ENCODE measurements at places on chromosomes 1 and 21.

GRCh38 chr1:14390816-14391215, 207.7 kb upstream of the KAZN start:
- DNase-seq = no peak

- peak; percentile 74 for DNase-seq
These were observed 2.4 kb upstream of the RNU5D-1 start for GRCh38 chr1:44733365-44733764.

GRCh38 chr1:224407571-224408293, 26.9 kb downstream of the WDR26 start:
- no peak for DNase-seq

- DNase-seq = peak; percentile 42
These were observed 63.5 kb upstream of the NFASC start for GRCh38 chr1:204806943-204807687.

DNA sequence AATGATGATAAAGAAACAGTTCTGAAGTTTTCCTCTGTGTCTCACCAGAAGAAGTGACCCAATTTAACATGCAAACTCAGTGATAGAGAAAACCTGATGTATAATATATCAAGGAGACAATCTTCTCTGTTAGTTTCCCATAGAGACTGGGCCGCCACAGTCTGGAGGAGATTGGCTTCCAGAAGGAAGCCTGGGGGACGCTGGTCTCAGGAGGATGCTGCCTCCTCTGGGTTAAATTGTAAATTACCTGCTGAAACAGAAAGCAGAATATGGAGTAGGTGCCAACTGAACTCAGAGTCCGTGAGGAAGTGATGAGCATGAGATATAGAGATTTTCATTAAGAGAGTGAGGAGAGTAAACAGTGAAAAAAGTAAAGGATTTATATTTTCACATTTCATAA, 15.8 kb downstream of the OR14I1 start:
- no peak for DNase-seq

DNA sequence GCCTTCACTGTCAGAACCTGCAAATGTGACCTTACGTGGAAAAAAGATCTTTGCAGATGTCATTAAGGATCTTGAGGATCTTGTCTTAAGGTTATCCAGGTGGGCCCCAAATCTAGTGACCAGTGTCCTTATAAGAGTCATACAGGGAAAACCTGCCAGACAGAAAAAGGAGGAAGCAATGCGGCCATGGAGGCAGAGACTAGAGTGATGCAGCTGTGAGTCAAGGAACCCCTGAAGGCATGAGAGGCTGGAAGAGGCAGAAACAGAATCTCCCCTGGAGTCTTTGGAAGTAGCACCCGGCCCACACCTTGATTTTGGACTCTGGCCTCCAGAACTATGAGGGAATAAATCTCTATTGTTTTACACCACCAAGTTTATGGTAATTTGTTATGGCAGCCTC, 36.5 kb upstream of the DNASE2B start:
- no peak for DNase-seq

- no peak for DNase-seq
These were observed 81.9 kb downstream of the JAK1 start for GRCh38 chr1:64884261-64885040.

DNA sequence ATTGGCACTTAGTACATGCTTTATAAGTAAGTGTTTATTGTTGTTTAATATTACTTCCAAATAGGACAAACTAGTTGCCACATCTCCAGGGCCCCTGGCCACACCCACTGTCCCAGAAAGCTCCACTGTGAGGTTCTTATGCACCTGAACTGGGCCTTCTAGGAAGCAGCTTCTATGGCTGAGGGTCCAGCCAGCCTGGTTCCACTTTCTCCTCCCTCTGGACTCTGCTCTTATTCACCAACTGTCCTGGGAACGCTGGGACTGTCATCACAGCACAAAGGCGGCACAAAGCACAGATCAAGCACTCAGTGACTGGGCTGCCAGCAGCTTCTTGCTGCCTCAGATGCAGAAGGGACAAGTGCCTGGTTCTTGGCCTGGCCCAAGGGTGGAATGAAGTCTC, 29.6 kb upstream of the ZNF648 start:
- DNase-seq = no peak

GRCh38 chr1:183228347-183229220, 42.5 kb downstream of the LAMC2 start:
- DNase-seq = no peak

- peak; percentile 58 for DNase-seq
These were observed 154.2 kb downstream of the CNIH3 start for GRCh38 chr1:224770336-224770693.

- DNase-seq = no peak
These were observed 110.8 kb downstream of the LACTBL1 start for GRCh38 chr1:22861764-22862440.

GRCh38 chr21:15058854-15059263, 5.9 kb downstream of the NRIP1 start:
- no peak for DNase-seq

- no peak for DNase-seq
These were observed 110.1 kb downstream of the ZNF326 start for GRCh38 chr1:90104941-90105538.

Data from GM04504 (cell line).